ENCODE measurements at places on chromosomes 12 and 14.

GRCh38 chr12:79317179-79317847, 373.5 kb downstream of the PAWR start:
- no peak for DNase-seq

DNA sequence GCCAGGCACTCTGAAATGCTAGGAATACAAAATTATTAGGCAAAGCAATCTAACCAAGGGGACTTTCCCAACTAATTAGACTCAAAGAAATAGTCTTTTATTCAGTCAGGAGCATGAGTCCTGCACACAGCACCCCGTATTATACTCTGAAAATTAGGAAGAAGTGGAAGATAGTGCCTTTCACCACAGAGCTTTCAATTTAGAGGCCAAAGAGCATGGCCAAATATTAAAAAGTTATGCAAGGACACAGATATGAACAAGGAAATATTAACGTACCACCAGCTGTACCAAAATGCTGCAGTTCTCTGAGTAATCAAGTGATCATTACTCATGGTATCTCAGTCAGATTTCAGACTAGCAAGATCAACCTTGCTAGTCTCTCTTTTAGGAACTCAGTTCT, 22.6 kb upstream of the MDM2 start:
- no peak for DNase-seq

DNA sequence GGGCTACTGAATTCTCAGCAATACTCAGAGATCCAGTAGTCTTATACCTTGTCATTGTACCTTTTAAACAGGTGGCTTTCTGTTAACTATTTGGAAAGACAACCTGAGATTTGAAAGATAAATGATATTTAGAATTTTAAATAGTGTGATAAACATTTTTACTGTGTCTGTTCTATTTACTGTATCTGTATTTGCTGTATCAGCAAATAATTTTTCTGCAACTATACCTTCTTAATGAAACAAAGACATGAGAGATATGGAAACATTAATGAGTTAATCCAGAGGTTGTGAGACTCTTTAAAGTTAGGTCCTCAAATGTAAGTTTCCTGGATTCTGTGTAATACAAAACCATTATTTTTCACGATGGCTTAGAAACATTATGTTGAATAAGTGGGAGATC, 249.6 kb downstream of the CCDC59 start:
- no peak for DNase-seq

- DNase-seq, result no peak
Observed at GRCh38 chr12:19201661-19202060, 72.1 kb downstream of the PLEKHA5 start.

DNA sequence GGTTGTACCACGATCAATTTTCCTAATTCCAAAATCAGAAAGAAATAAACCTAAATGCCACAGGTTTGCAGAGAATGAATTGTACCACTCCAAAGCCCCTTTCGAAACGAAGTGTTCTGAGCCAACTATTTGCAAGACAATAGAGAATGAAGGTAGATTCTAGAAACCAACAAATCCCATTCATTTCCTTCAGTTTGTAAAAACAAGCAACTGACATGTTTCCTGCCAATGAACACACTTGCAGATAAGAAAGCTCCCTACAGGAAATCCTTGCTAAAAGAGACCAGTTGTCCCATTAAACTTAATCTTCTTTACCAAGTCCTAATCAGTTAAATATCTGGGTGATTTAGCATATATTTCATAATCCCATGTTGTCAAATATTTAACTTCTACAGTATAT, 198.4 kb upstream of the FOXN3 start:
- no peak for DNase-seq
